Islet precursor cell (in vitro differentiated cells): ENCODE measurements at places on chromosomes 5 and 9.
A peak's percentile ranks its signal among the peaks of the same experiment; 100 is the strongest.

- DNase-seq: no peak
Measured at GRCh38 chr5:27450607-27451006, 412.2 kb upstream of the CDH9 start.

GRCh38 chr5:167908606-167909005 lies 382.8 kb upstream of the WWC1 start:
- no peak for DNase-seq

DNA sequence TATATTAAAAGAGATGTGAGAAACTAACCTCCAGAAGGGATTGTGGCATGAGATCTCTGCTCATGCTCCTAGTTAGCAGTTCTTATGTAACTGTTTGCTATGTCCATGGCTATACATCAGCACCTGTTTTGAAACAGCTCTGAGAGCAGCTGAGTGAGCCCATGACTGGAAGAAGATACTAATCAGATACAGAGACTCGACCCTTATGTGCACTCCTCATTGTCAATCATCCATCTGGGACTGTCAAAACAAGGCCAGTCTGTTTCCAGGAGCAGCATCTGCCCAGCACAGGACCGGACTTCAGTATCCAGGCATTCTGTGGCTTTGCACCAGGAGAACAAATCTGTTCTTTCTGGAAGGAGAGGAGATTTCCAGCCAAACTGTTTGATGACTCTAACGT lies 77.7 kb downstream of the EFNA5 start:
- no peak for DNase-seq

DNA sequence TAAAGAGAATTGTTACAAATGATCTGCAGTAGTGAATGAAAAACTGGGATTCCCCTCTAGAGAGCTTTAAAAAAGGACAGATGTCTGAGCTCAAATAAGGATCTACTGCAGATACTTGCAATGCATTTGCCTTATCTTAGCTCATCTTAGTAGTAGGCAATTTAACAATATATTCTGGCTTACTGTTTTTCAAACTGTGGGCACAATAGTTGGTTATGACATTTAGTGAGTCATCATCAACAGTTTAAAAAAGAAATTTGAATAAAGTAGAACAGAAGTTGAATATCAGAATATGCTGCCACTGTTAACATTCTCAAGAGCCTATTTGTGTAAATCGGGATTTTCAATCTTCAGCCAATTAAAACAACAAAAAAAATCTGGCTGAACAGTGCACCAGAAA lies 6.7 kb upstream of the CAST start:
- no peak for DNase-seq

DNA sequence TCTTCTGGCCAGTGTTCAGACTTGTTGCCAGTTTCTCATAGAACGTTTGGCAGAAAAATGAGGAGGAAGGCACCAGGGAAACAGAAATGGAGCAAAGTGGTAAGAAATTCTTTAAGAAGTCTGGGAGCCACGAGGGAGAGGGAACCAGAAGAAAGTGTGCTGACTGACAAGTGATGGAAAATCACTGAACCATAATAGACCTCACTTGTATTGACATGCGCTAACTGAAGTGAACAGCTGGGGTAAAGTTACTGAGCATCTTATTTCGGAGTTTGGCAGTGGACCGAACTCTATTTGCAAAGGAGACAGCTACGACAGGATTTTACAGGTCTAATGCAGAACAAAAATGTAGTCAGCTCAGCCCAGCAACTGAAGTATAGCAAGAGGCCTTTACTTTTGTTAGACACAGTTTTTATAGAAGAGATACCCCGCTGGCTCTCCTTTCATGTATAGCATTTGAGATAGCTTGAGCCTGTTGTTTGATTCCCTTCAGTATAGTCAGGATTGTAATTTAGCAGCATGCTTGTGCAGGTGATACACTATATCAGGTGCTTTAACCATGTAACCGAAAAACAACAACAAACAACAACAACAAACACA lies 53.6 kb downstream of the HMHB1 start:
- no peak for DNase-seq

DNA sequence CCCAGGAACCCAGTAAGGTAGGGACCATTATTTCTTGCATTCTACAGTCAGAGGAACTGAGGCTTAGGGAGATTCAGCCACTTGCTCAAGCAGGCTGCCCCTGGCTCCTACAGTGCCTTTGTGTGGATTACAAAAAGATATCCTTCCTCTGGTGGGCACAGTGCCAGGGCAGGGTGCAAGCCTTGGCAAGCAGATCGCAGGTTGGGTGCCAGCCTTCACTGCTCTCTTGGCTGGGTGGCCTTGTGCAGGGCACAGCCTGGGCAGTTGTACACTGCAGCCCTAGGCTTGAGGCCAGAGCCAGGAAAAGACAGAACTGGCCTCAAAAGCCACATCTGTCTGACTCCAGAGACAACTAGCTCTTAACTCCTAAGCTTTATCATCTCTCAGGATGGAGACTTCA lies 15.0 kb downstream of the DOCK2 start:
- no peak for DNase-seq

DNA sequence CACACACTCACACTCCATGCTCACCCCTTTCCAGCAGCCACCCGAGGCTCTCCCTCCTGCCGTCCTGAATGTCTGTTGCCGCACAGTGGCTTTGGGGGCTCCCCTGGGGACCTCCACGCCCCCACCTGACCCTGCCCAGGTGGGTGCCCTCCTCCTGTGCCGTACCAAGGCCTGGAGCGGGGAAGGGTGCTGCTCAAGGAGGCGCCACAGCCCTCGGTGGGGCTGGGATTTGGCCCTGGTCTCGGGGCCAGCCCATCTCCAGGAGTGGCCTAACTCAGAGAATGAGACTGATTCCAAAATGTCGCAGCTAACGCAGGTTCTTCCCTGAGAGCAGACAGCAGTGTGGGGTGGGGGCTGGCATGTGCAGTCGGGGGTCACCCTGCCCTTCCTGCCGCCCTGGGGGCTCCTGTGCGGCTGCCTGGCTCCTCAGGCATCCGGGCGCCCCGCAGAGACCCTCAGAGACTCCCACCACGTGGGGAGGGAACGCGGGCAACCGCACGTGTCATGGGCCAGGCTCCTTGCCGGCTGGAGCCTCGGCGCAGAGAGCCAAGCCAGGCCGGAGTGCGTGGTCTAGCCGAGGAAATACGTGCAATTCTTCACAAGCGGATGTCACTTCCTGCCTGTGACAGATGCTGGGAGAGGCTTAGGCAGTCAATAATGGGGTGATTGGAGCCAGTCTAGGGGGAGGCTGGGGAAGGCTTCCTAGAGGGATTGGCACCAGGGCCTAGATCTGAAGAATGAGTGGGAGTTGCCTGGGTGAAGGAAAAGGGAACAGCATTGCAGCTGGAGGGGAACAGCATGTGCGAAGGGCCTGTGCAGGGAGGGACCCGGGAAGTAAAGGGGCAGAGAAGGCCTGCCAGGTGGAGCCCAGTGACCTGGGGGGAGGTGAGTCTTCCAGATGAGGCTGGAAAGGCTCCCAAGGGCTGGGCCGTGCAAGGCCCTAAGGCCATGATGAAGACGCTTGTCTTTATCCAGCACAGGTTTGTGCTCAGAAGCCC lies 44.1 kb downstream of the C9orf50 start:
- DNase-seq: no peak

DNA sequence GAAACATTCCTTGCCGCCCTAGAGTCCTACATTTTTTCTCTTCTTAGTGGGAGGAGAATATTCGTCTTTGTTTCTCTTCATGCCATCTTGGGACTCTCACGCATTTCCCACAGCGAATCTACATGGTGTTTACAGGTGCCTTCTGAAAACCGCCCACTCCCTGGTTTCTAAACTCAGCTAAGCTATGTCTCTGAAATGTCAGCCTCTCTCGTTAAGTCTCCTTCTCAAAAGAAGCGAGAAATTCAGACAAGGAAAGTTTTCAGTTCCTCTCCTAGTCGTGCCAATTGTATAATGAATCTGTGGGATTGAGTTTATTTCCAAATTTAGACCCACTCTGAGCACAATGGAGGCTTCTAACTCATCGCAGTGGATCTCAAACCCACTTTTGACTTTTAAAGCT lies 186.8 kb upstream of the NFIB start:
- DNase-seq: no peak

DNA sequence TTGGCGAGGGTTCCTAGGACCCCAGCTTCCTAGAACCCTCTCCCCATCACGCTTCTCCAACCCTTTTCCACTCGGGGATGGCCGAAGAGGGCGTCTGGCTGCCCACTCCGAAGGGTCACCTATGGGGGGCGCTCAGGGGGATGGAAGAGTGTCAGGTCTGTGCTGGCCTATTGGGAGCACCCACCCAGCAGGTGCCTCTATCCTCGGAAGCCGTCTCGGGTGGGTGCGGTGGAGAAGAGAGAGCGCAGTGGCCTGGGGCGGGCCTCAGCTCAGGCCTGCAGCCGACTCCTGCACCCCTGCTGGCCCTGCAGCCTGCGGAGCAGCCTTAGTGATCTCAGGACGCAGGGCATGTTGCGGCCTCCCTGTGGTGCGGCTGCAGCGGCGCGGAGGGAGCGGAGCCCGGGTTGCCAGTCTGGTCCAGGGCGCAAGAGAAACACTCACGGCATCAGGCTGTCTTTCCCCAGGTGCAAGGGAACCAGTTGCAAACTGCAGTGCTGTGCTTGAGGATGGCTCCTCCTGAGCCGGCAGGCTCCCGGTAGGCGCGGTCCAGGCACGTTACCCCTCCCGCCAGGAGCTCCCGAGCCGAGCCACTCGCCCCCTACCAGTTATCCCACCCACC lies 1.5 kb upstream of the IRX2 start:
- DNase-seq: peak; percentile 79

GRCh38 chr9:94813379-94813778 lies 86.9 kb downstream of the AOPEP start:
- DNase-seq: no peak

GRCh38 chr5:64869419-64869818 lies 100.7 kb downstream of the CWC27 start:
- no peak for DNase-seq

GRCh38 chr9:88937248-88937647 lies 54.0 kb upstream of the S1PR3 start:
- DNase-seq: no peak

DNA sequence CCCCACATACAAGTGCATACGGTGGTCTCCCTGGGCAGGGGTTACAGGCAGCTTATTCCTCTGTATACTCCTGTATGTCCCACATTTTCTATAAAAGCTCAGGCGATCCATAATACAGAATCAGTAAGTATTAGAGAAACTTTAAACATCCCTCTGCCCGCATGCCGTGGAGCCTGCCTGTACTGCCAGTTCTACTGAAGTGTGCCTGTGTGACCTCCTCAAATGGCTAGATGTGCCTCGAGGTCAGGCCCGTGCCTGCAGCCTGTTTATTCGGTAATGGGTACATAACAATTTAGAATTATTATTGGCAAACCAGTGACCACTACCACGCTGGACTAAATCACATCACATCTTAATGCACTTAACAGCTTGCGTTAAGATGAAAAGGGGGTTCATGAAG lies 190.8 kb downstream of the FANCC start:
- DNase-seq: no peak

DNA sequence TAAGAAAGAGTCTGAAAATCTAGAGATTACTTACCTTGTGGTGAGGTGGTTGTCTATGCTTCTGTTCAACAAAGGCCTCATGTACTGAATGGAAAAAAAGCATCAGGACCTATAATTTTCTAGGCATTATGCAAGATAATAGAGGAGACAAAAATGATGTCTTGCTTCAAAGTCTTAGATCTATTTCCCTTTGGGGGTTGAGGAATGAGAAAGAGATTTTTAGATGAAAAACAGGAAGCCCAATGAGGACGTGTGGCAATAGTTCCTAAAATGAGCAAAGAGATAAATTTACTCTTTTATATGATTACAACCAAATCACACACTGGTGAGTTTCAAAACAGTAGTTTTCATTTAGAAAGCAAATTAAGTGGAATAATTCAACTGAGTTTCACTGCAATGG lies 99.5 kb downstream of the GHR start:
- DNase-seq: no peak

- DNase-seq: no peak
Measured at GRCh38 chr5:13249854-13250253, 694.6 kb downstream of the DNAH5 start.

DNA sequence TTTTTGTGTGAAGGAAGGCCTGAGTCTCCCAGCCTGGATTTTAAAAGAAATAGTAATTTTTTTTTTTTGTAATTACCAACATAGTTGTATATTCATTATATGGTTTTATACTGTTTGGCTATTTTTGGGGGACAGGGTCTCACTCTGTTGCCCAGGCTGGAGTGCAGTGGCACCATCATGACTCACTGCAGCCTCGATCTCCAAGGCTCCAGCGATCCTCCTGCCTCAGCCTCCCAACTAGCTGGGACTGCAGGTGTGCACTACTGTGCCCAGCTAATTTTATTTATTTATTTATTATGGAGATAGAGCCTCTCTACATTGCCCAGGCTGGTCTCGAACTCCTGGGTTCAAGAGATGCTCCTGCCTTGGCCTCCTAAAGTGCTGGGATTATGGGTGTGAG lies 5.1 kb downstream of the LRRC8A start:
- no peak for DNase-seq

GRCh38 chr9:121599872-121600585 lies 51.4 kb upstream of the DAB2IP start:
- no peak for DNase-seq

DNA sequence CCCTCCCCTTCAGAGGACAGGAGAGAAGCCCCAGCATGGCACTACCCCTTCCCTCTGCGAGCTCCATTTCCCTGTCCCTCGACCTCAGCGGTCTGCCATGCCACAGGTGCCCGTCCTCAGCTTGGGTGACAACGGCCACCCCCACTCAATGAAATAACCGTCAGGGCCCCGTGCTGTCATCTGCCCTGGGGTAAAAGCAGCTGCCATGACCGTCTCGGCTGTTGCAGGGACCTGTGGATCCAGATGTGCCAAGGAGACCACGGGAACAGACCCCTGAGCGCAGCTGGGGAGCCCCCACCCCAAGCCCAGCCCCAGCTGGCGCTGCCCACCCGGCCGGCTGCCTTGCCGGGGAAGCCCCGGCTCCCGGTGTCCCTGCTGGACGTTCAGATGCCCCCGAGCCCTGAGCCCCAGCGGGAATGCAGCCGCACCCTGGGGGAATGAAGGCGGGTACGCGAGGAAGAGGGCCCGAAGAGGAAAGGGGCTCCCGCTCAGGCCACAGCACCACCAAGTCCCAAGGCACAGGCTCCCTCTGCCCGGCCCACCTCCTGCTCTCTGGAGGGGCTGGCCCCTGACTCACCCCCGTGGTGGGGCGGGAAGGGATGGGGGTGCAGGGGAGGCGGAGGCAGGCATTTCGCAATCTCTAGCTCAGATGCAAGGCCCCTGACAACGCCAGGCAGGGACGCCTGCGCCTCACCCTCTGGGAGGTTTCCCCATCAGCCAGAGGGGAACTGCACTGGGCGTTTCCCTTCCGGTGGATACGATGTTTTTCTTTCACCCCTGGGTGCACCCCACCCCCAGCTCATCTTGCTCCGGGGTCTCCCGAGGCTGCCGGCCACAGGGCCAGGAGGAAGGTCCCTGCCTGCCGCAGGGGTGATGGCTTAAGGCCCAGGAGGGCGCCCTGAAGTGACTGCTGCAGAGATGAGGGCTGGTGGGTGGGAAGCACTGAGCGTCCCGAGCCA lies 49.2 kb downstream of the NACC2 start:
- no peak for DNase-seq
